ENCODE measurements at places on chromosomes 16 and 17.
A peak's percentile ranks its signal among the peaks of the same experiment; 100 is the strongest.

DNA sequence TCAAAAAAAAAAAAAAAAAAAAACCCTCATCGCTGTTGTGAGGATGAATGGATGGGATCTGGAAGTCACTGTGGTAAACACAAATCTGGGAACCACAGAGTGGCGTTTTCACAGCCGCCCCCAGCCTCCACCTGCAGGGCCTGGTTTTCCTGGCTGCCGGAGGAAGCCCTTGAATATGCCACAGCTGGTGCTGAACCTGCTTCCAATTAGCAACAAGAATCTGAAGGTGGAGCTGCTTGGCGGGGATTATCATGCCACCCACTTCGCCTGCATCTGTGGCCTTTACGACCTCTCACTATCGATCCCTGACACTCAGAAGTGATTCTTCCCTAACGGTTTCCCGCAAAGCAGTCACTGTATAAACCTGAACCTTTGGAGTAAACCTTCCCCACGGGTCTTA, 16.1 kb downstream of the MRM3 start:
- DNase-seq, result no peak

DNA sequence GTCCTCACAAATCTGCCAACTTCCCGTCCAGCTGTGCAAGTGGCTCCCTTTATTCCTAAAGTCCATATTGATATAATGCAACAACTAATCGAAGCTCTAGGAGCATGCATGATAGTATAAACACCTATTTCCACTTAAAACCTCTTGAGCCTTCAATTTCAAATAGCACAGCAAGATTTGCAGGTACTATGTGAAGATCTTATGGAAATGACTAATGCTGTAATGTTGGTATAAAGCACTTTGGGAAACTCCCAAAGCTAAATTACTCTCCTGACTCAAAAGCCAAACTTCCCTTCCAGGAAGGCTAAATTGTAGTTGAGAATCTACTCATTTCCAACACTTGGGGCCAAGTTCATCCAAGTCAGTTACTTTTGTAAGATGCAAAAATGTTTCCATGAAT, 287.6 kb upstream of the CDH11 start:
- peak; percentile 63 for DNase-seq

DNA sequence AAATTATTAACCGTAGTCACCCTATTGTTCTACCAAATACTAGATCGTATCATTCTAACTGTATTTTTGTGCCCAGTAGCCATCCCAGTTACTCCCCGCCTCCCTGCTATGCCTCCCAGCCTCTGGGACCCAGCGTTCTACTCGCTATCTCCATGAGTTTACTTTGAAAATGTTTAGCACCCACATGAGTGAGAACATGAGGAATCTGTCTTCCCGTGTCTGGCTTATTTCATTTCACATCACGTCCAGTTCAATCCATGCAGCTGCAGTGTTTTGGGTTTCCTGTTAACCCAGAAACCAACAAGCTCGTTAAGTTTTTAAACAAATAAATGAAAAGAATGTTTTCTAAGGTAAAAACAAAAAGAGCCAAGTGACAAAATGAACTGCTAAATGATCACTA, 82.1 kb downstream of the VPS53 start:
- DNase-seq, result peak; percentile 43

- no peak for DNase-seq
Measured at GRCh38 chr17:27950995-27951394, 57.8 kb upstream of the LYRM9 start.

- DNase-seq, result peak; percentile 87
Measured at GRCh38 chr17:63274146-63274545, 172.0 kb downstream of the CYB561 start.

DNA sequence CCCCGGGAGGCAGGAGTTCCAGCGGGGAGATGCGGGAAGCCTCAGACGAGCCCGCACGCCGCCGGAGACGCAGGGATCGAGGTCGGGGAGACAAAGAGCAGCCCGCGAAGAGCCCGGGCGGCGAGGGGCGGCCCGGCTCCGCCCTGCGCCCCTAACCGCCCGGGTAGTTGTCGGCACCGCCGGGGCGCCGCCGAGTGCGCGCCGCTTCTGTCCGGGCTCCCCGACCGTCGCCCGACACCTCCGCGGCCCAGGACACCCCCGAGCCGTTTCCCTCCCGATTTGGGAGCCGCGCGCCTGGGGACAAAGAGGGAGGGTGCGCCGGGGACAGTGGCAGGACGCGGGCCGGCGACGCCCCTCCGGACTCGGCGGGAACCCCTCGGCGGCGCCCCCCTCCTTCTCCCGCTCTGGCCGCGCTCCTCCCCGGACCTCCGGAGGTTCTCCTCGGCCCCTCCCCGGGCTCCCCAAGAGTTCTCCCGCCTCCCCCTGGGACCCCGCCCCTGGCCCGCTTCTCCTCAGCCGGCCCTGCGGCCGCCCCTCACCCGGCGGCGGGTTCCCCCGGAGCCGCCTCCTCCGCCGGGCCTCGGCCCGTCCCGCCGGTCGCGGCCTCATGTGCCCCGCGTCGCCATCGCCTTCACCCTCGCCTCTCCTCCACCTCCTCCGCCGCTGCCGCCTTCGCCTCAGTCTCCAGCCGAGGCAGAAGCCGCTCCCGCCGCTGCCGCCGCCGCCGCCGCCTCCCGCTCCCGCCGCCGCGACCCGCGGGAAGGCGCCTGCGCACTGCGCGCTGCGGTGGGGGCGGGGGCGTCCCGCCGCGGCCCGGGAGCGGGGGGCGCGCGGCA, at the start of gene GJC1:
TSS of gene GJC1 (minus strand) at position 765 of the 836 bp plus-strand sequence. CDS start 24,470 bp downstream, outside the sequence.
- DNase-seq, result no peak

GRCh38 chr17:70767102-70767701, 597.9 kb downstream of the KCNJ2 start:
- peak; percentile 44 for DNase-seq

GRCh38 chr17:65297384-65297783, 160.2 kb downstream of the RGS9 start:
- peak; percentile 38 for DNase-seq

GRCh38 chr17:1142561-1142971, 37.2 kb downstream of the ABR start:
- peak; percentile 53 for DNase-seq

GRCh38 chr16:11848842-11849241, 2.5 kb downstream of the RSL1D1 start:
- peak; percentile 58 for DNase-seq

DNA sequence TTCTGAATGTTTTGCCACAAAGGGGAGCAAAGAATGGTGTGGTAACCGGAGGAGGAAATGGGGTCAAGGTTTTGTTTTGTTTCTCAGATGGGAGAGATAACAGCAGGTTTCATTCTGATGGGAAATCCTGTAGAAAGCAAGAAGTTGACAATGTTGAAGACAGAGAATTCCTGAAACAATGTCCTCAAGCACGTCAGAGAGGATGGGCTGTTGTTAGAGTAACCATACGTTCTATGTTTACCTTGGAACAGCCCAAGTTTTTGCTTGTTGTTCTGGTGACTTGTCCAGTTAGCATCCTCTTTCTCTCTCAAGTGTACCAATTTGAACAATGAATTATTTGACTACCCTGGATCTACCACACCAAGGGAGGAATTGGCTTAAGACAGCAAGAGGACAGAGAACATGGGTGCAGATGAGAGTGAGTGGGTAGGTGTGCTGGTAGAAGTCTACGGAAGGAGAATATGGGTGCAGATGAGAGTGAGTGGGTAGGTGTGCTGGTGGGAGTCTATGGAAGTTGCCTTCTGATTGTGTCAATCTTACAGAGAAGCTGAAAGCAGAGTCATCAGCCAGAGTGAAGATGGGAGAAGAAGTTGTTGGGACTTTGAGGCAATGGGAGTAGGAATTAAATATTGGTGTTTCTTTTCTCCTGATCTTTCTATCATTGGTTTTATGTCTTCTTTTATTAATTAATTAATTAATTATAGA, 14.8 kb upstream of the NSRP1 start:
- DNase-seq, result peak; percentile 21
